ENCODE measurements at places on chromosomes 1 and 21.

GRCh38 chr1:115006191-115006590 is 23.4 kb upstream of the TSHB start:
- no peak for DNase-seq

GRCh38 chr1:42163536-42164503 is 725 bp downstream of the GUCA2A start:
- no peak for DNase-seq

- no peak for DNase-seq
These were observed 63.4 kb upstream of the RAB3GAP2 start for GRCh38 chr1:220335668-220336067.

- no peak for DNase-seq
These were observed 8.6 kb downstream of the FCAMR start for GRCh38 chr1:206961668-206962067.

DNA sequence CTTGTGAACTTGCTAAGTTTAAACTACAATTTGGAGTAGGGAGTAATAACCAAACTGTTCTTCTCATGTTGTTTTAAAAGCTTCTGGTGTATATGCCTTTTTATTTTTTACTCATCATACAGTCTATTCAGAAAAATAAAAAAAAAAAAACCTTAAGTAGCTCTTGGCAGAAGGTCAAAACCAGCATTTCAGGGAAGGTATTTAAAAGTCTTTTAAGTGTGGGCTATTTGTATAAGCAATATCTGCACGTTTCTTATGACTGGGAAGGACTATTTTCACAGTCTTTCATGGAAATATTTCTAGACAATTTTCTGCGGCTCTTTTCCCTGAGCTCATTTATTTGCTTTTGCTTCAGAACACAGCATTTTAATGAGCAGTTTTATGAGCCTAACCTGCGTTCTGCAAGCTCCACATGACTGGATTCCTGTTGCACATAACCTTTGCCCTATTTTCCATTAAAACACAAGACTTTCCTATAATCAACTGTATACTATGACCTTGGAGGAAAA is 60.9 kb upstream of the C1orf105 start:
- no peak for DNase-seq

- no peak for DNase-seq
These were observed 22.5 kb upstream of the FCRL5 start for GRCh38 chr1:157574836-157575235.

DNA sequence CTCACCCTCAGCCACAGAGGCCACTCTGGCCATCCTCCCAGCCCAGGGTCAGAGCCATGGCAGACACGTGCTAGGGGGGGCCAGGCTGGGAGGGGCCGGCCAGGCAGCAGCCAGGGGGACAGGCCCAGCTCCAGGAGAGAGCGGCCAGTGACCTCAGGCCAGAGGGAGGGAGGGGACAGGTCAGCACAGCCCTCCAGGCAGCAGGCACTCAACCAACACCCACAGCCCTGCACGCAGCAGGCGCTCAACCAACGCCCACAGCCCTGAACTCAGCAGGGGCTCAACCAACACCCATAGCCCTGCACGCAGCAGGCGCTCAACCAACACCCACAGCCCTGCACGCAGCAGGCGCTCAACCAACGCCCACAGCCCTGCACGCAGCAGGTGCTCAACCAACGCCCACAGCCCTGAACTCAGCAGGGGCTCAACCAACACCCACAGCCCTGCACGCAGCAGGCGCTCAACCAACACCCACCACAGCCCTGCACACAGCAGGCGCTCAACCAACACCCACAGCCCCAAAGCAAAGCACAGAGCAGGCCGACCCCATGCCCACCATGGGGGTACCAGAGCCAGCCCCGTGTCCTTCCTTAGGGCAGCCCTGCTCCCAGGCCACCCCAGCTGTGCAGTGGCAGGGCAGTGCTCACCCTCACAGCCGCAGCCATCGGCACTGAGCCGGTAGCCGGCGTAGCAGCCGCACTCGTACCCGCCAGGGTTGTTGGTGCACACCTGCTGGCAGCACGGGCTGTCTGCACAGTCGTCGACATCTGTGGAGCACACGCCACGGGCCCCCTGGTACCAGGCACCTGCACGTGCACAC is 55.9 kb downstream of the ARHGEF16 start:
- DNase-seq = no peak

Data from Right ventricle myocardium inferior (tissue), 1 donor.